ENCODE measurements at places on chromosomes 16 and 17. TPM values are rescaled to one million over a fixed set of nuclear protein-coding genes. Genes with fewer than 3 reads are reported as not detected.

Gene CDH3
- total RNA-seq: 0.18 TPM

Gene C16orf95
- 4.1 TPM for total RNA-seq

Gene SULT1A1
- 13.1 TPM for total RNA-seq

Gene KRT17
- 3.8 TPM for total RNA-seq

Gene KRTAP1-5
- not detected for total RNA-seq

Gene PSME3IP1
- 67.7 TPM for total RNA-seq

Gene LUC7L
- total RNA-seq: 32.0 TPM

Gene APRT
- 104 TPM for total RNA-seq

Gene RHBDL3
- 0.14 TPM for total RNA-seq

Gene C1QL1
- 0.20 TPM for total RNA-seq

Gene C16orf86
- 2.6 TPM for total RNA-seq

Gene WIPF2
- 6.6 TPM for total RNA-seq

Gene ARHGAP44
- total RNA-seq: 0.28 TPM

Gene SLC5A11
- total RNA-seq: not detected

Gene KCNG4
- total RNA-seq: not detected

Gene LUC7L3
- total RNA-seq: 18.1 TPM

Gene CCL4L2
- total RNA-seq: not detected

Gene ZP2
- not detected for total RNA-seq

Gene PPL
- 0.26 TPM for total RNA-seq

Gene SERPINF2
- total RNA-seq: not detected
